ENCODE measurements at places on chromosomes 7 and 10. TPM values are rescaled to one million over a fixed set of nuclear protein-coding genes. Genes with fewer than 3 reads are reported as not detected.

The TMEM225B gene
- polyA plus RNA-seq, result not detected

The PRKRIP1 gene
- 13.2 TPM for polyA plus RNA-seq

The SFTPA1 gene
- not detected for polyA plus RNA-seq

The TRPV6 gene
- polyA plus RNA-seq, result 2.5 TPM

The MRLN gene
- not detected for polyA plus RNA-seq

GRCh38 chr10:50853557-50853956 is 31.9 kb downstream of the A1CF start:
- no peak for DNase-seq

- peak; percentile 27 for DNase-seq
Measured at GRCh38 chr7:127652333-127653248, 597 bp downstream of the SND1 start.

GRCh38 chr7:141053626-141054025 is 20.2 kb upstream of the TMEM178B start:
- no peak for DNase-seq

- no peak for DNase-seq
Measured at GRCh38 chr7:110421490-110422241, 669.3 kb upstream of the LRRN3 start.

DNA sequence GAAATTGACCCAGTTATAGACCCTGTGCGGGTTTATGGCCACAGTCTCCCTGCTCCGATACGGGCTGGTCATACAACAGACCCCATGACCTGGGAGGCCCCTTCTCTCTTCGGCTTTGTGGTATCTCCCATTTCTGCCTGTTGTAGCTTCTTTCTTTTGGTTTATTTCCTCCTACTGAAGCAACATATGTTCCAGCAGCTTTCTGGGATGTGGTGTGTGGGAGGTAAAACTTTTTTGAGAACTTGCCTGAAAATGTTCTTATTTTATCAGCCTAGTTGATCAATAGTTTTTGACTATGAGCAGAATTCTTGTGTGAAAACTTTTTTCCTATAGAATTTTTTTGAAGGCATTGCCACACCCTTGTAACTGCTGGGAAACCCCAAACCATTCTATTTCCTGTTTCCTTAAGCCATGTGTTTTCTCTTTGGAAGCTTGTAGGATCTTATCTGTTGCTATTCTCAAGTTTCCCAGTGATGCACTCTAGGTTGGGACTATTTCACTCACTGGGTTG is 80.0 kb downstream of the DAGLB start:
- DNase-seq, result peak; percentile 61

DNA sequence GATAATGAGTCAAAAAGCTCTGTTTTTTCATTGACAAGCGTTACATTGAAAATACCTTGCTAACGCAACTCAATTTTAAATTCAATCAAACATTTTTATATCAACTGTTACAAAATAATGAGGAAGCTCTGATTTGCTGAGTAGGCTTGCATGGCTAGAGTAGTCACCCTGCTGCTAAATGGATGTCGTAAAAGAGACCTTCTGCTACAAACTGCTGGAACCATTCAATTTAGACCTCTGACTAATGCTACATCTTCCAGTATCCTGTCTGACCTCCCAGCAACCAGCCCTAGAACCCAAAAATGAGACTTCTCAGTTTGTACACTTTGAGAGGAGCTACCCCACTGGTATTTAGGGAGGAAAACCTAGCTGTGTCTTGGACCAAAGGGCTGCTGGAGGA is 84.0 kb upstream of the ELMO1 start:
- DNase-seq, result no peak

DNA sequence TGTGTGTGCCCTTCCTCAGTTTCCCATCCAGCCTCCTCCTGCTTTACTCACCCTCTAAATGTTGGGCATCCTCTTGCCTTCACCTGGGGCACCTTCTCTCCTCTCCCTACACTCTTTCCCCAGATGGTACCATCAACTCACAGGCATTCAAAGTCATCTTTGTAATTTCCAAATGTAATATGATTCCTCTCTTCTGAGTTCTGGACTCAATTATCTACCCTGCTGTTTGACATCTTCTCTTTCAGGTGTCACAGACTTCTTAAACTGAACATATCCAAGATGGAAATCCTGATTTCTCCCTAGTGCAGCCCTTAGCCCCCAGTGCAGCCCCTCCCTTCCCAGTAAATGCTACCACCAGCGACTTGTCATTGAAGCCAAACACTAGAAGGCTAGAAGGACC is 422.8 kb downstream of the KCNMA1 start:
- DNase-seq, result no peak

DNA sequence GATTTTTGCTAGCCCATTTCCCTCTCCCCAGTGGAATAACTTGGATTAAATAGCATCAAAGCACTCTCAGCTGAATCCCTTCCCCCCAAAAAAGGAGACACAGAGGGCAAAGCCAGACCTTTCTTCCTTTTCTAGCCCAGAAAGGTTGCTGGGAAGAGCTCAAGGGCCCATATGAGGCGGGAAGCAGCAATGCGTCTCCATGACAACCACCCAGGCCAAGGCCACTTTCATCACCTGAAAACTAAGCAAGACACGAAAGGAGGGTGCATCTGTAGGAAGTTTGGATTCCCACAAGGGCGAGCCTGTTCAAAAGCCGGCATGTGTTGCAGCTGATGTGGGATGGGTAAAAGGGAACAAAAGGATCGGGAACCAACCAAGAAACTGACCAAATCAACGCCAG is 229.1 kb downstream of the PLXNA4 start:
- DNase-seq, result no peak
